A172 (cell line): ENCODE measurements at places on chromosomes 3 and 15. TPM values are rescaled to one million over a fixed set of nuclear protein-coding genes. Genes with fewer than 3 reads are reported as not detected.

The ATP13A5 gene
- not detected in 2 replicates for total RNA-seq

The CHDH gene
- total RNA-seq: 0.55 and 0.67 TPM in 2 replicates

The RHCG gene
- not detected in 2 replicates for total RNA-seq

The GOLGA6D gene
- not detected in 2 replicates for total RNA-seq

The RARB gene
- 0.62 and 0.71 TPM in 2 replicates for total RNA-seq

The GMNC gene
- 0.02 TPM in 1 of 2 replicates, not detected in the other for total RNA-seq

The ONECUT1 gene
- 0.05 TPM in 1 of 2 replicates, not detected in the other for total RNA-seq

The ZNF80 gene
- total RNA-seq: not detected in 2 replicates

The ITGA11 gene
- total RNA-seq: 0.72 and 1.9 TPM in 2 replicates

The SLCO2A1 gene
- 0.24 TPM in 1 of 2 replicates, not detected in the other for total RNA-seq

The KLHL40 gene
- total RNA-seq: not detected in 2 replicates

The CACNA2D2 gene
- total RNA-seq: 0.22 and 0.26 TPM in 2 replicates

The CCR2 gene
- not detected in 2 replicates for total RNA-seq

The C3orf80 gene
- 0.05 TPM in 1 of 2 replicates, not detected in the other for total RNA-seq

The ZNF662 gene
- total RNA-seq: not detected in 2 replicates

The APBA2 gene
- total RNA-seq: 25.7 and 34.8 TPM in 2 replicates

The DNAH12 gene
- total RNA-seq: 0.12 TPM in 1 of 2 replicates, not detected in the other

The ALAS1 gene
- total RNA-seq: 60.1 and 66.9 TPM in 2 replicates

The TRIM42 gene
- total RNA-seq: not detected in 2 replicates

The SHC4 gene
- 0.59 and 0.84 TPM in 2 replicates for total RNA-seq

The ZNF619 gene
- 4.9 and 5.1 TPM in 2 replicates for total RNA-seq

The TRIM59 gene
- total RNA-seq: 77.4 and 79.6 TPM in 2 replicates

The P3H2 gene
- total RNA-seq: 12.6 and 30.3 TPM in 2 replicates

The FBXW12 gene
- total RNA-seq: not detected in 2 replicates

The LTF gene
- total RNA-seq: not detected in 2 replicates

The NME9 gene
- total RNA-seq: not detected in 2 replicates

The LEKR1 gene
- 0.72 and 0.96 TPM in 2 replicates for total RNA-seq

The ZNF148 gene
- total RNA-seq: 51.9 and 53.5 TPM in 2 replicates

The CCDC54 gene
- not detected in 2 replicates for total RNA-seq

The CSPG4 gene
- 132 and 171 TPM in 2 replicates for total RNA-seq

The EFCAB12 gene
- 0.05 and 0.10 TPM in 2 replicates for total RNA-seq

The FMN1 gene
- 0.36 and 0.95 TPM in 2 replicates for total RNA-seq

The TMEM42 gene
- total RNA-seq: 0.14 and 0.69 TPM in 2 replicates

The WDR72 gene
- not detected in 2 replicates for total RNA-seq

The GOLGA8R gene
- total RNA-seq: 0.43 and 1.8 TPM in 2 replicates

The SOX14 gene
- total RNA-seq: not detected in 2 replicates

The ABI3BP gene
- 4.9 and 11.5 TPM in 2 replicates for total RNA-seq

The DCLK3 gene
- total RNA-seq: not detected in 2 replicates

The FAM227B gene
- 5.9 and 8.6 TPM in 2 replicates for total RNA-seq

The GMPS gene
- total RNA-seq: 155 and 171 TPM in 2 replicates

The ROPN1B gene
- total RNA-seq: not detected in 2 replicates

The MAP1A gene
- total RNA-seq: 45.0 and 53.1 TPM in 2 replicates

The ITIH3 gene
- total RNA-seq: 2.2 and 3.1 TPM in 2 replicates

The WWTR1 gene
- 84.9 and 103 TPM in 2 replicates for total RNA-seq

The CCRL2 gene
- 0.72 TPM in 1 of 2 replicates, not detected in the other for total RNA-seq

The IL17RB gene
- total RNA-seq: not detected in 2 replicates

The ACKR4 gene
- not detected in 2 replicates for total RNA-seq

The NR2F2 gene
- 9.2 and 16.2 TPM in 2 replicates for total RNA-seq

The ZPLD1 gene
- not detected in 2 replicates for total RNA-seq

The IDH3A gene
- total RNA-seq: 66.2 and 71.5 TPM in 2 replicates

The RASL12 gene
- not detected in 2 replicates for total RNA-seq

The NR1I2 gene
- not detected in 2 replicates for total RNA-seq

The LRRC31 gene
- total RNA-seq: not detected in 2 replicates

The LMCD1 gene
- total RNA-seq: 3.9 and 8.4 TPM in 2 replicates

The RAB27A gene
- total RNA-seq: 5.3 and 17.0 TPM in 2 replicates
